ENCODE measurements at places on chromosomes 13 and 19.
A peak's percentile ranks its signal among the peaks of the same experiment; 100 is the strongest.

DNA sequence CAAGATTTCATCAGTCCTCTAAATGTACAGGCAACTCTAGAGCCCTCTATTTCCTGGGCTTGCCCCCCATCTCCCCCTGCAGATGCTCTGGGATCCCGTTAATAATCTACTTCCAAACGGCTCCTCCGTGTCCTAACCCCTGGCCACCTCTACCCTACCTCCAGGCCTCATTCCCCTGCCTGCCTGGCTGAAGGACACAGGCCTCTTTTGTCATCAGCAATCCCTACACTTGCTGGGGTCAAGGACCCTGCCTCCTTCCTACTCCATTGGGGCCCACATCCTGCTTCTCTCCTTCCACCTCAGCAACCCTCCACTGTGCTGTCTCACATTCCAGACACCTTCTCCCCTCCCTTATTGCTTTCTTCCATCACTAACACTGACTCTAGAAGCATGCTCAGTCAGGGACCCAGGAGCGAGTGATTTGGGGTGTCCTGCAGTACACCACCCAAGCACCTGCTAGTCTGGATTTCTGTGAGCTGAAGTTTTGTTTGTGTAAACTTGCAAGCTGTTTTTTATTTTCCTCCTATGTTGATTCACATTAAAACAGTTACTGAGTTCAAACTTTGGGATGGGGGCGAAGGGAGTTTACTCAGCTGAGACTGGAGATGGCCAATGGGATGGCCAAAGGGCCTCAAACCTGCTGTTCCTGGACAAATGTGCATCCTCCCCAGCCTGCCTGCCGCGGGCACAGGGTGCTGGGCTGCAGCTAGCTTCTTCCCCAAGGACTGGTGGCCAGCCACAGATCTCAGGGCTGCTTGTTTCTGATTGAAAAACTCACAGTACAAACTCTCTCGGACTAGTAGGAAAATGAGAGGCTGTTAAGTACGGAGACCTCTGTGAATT, 314.7 kb downstream of the FOXO1 start:
- no peak for DNase-seq

- DNase-seq, result no peak
Measured at GRCh38 chr13:31952641-31953380, 78.8 kb upstream of the FRY start.

- DNase-seq, result peak; percentile 9
Measured at GRCh38 chr13:27770809-27771208, 21.5 kb upstream of the GSX1 start.

DNA sequence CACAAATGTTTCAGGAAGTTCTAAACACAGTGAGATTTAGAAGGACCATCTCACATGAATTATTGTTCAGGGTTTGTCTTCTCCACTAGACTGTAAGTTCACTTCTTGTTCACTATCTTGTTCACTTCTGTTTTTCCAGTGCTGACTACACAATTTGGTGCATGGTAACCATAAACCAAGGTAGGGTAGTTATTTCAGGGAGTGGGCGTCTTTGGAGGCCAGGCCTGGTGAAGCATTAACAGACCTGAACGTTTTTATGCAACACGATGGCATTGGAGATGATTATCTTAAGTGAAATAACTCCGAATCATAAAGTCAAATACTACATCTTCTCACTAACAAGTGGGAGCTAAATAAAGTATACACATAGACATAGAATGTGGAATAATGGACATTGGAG, 14.4 kb upstream of the OXGR1 start:
- DNase-seq, result no peak

DNA sequence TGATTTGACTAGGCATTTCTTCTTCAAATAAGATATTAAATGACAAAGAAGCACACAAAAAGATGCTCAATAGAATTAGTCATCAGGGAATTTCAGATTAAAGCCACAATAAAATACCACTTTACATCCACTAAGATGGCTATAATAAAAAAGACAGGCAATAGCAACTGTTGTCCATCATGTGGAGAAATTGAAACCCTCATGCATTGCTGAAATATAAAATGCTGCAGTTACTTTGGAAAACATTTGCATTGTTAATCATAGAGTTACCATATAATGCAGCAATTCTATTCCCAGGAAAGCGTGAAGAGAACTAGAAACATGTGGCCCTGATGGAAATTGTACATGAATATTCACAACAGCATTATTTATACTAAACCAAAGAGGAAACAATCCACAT, 605.5 kb upstream of the SLITRK1 start:
- no peak for DNase-seq

DNA sequence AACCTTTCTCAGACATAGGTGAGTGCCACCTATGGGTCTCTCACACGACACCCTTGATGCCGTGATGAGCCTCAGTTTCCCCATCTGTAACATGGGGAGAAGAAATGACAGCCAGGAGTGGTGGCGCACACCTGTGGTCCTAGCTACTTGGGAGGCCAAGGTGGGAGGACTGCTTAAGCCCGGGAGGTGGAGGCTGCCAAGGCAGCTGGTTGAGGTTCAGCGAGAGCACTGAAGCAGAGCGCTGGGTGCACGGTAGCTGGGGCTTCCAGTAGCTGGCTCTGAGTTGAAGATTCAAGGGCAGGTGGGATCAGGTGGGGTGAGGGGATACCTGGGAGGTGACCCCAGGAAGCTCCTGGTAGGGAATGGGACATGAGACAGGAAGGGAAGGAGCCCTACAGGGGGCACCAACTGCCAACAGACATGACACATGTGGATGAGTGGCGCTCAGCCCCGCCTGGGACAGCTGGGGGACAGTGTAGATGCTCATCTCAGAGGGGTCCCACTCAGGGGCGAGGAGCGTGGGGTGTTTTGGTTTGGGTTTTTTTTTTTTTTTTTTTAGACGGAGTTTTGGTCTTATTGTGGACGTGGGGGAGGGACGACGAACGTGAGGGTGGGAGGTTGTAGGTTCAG, 6.5 kb upstream of the SSBP4 start:
- DNase-seq, result no peak

- no peak for DNase-seq
Measured at GRCh38 chr19:33956941-33957340, 160.3 kb downstream of the KCTD15 start.

- no peak for DNase-seq
Measured at GRCh38 chr13:75327135-75327510, 154.8 kb downstream of the TBC1D4 start.

DNA sequence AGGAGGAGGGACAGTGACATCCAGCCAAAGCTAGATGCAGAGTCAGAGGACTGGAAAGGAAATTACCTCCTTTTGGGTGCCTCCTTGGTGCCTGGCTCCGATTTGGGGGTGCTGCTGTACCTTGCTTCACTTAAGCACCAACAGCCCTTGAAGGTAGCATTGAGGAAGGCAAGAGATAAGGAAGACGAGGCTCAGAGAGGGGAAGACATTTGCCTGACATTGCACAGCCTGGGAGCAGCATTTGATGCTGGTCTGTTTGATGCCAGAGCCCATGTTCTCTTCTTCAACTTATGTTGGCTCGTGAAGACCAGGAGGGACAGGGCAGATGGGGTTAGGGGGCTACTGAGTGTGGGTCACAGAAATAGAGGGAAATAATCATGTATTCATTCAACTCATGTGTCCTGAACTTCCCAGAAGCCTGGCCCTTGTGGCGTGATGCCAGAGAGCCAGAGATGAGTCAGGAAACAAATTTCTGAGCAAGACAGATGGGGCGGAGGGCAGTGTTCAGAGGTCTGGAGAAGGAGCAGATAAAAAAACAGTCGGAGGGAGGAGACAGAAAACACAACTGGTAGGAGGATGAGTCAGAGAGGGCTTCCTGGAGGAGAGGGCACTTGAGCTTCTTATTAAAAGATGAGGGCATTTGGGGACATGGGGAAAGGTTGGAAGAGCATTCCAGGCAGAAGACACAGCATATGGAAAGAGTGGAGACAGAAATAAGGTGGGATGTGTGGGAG, 3.0 kb upstream of the C19orf81 start:
- DNase-seq, result peak; percentile 52

GRCh38 chr19:30362156-30362754, 9.9 kb upstream of the ZNF536 start:
- no peak for DNase-seq

All from HFF-Myc (cell line).